CD4-positive, alpha-beta T cell treated with Interleukin-2 at 100 ng/mL for 4 hours (primary cell): ENCODE measurements at places on chromosomes 13 and 19.

DNA sequence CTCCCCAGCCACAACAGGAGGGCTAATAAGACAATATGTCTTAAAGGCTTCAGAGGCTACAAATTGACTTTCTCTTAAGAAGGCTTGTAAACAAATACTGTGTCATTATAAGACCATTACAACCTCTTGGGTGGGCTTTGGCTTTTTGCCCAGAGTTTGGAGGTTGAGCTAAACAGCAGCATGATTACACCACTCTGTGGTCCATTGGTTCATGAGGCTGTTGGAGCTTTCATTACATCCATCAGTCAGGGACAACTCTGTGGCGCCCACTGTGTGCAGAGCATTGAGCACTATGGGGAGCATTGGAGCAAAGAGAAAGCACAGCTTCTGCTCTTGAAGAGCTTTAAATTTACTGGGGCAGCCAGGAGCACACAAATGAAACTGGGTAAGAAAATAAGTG is 75.9 kb downstream of the TNFSF11 start:
- no peak for DNase-seq

DNA sequence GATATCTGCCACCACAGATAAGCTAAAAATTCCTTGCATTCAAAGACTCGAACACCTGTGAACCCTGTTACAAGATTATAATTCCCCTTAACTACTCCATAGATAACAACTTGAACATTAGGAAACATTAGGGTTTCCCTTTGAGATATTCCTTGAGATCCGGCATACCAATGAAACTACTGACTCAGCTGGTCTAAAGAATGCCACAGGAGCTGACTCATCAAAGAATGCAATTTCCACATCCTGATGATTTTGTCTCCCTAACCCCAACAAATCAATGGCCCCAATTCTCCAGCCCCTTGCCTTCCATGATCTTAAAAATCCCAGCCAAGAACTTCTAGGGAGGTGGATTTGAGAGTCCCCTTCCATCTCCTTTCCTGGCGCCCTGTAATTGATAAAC is 35.6 kb upstream of the ZNF599 start:
- DNase-seq: no peak

DNA sequence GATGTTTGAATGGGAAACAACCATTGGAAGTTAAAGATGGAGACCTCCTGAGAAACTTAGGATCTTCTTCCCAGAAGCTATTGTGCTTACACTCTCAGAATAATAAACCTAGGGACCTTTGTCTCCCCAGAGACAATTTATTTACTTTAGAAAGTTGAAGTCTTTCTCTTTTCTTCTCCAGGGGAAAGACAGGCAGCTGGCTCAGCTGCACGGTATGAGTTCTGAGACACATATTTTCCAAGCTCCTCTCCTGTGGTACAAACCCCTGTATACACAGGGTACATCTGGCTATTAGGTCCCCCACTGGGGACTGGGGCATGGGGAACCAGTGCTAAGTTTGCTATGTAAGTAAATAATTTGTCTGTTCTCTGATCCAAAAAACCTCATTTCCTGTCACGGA is 67.5 kb upstream of the POSTN start:
- DNase-seq: no peak

DNA sequence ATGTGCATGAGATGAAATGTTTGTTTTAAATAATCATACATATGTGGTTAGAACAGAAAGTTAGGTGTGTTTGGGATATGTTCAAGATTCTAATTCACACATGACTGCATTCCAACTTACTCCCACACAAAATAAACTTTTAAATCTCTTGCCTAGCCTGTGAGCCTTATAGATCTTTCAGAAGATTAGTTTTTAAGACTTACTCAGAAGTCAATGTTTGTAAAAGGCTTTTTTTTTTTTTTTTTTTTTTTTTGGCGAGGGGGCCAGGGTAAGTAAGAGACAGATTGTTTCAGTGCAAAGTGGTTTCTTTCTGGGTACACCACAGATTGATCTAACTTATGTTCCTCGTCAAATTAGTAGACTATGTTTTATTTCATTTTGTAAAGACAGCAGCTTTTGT is 39.1 kb downstream of the GPR180 start:
- DNase-seq: no peak

GRCh38 chr19:11196406-11197287 is 698 bp downstream of the KANK2 start:
- DNase-seq: no peak

GRCh38 chr13:43666403-43666802 is 120.4 kb downstream of the ENOX1 start:
- no peak for DNase-seq
